ENCODE measurements at places on chromosomes 11 and 22.

DNA sequence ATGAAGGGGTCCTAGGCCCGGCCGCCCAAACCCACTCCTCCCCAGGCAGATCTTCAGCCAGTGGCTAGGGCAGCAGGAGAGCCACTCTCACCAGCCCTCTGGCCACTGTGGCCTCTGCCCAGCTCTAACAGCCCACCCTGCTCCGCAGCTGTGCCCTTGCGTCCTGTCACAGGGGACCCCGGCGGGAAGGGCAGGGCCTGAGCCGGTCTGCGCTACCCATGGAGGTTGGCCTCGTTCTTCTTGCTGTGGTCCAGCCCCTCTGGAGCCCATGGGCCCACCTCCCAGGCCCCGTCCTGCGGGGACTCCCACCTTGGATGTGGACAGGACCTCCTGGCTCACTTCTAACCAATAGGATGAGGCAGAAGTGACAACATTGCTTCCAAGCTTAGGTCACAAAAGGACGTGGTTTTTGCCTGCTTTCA, 38.3 kb upstream of the TH start:
- DNase-seq: no peak

DNA sequence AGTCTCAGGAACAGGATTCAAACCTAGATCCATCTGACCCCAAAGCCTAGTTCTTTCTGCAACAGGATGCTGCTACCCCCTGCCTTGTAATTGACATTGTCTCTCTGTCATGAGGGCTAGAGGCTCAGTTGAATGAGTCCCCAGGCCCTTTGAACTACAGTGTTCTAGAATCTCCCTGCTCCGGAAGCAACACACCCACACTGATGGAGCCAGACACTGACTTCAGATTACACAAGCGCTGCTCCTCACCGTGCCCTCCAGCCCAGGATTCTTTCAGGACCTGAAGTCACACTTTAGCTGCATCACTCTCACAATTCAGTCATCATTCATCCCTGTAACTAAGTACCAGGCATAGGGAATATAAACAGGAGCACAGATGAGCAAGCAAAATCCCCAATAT, 69.6 kb downstream of the RAB30 start:
- DNase-seq: no peak

DNA sequence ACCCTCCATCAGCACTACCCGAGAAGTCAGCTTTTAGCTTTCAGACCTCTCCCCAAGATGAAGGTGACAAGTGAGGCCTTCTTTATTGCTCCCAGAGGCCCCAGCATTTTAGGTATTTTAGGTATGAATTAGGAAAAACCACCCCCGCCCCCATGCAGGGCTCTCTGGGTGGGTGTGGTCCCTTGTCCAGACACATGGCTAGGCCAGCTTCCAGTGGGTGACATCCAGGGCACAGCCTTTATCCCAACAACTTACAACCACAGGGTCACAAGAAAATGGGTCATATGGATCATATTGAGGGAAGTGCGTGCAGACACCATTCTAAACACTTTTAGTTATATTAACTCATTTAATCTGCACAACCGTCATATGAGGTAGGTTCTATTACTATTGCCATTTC, 42.1 kb downstream of the RIBC2 start:
- no peak for DNase-seq

DNA sequence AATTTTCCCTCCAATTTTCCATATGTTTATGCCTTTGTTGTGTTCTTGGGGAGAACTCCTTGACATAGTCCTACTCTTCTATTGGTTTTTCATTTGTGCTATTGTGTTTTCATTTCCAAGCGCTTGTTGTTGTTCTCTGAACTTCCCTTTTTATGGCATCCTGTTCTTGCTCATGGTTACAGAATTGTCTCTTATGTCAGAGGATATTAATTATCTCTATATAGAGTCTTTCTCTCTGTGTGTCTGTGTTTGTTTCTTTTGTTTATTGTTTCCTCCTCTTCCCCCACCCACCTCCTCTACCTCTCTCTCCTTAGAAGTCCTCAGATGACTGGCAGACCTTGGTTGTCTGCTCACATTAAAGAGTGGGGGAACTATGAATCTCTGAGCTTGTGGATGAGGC, 69.9 kb downstream of the HORMAD2 start:
- DNase-seq: no peak

GRCh38 chr11:31106968-31107576, 262.5 kb downstream of the DCDC1 start:
- DNase-seq: peak; percentile 46

DNA sequence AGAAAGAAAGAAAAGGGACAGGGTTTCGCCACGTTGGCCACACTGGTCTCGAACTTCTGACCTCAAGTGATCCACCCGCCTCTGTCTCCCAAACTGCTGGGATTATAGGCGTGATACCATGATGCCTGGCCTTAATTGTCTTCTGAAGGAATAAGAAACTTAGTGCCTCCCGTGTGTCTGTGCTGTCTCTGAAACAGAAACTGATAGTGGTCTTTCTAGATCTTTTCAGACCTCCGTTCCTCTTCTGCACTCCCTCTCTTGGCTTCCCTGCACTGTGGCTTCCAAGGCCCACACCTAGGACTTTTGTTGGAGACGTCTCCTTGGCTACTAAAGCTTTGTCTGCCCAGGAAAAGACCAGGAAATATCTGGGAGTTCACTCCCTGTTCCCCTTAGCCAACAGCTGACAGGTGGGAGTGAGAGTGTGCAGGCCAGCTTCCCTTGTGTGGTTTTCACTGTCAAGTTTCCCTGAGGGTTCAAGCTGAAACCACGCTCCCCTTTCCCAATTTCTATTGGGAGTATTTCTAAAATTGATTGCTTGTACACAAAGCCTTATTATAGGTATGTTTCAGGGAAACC, 10.1 kb upstream of the HTR3B start:
- no peak for DNase-seq

All from fibroblast of skin of back (primary cell).